ENCODE measurements at places on chromosomes 2 and 18.

DNA sequence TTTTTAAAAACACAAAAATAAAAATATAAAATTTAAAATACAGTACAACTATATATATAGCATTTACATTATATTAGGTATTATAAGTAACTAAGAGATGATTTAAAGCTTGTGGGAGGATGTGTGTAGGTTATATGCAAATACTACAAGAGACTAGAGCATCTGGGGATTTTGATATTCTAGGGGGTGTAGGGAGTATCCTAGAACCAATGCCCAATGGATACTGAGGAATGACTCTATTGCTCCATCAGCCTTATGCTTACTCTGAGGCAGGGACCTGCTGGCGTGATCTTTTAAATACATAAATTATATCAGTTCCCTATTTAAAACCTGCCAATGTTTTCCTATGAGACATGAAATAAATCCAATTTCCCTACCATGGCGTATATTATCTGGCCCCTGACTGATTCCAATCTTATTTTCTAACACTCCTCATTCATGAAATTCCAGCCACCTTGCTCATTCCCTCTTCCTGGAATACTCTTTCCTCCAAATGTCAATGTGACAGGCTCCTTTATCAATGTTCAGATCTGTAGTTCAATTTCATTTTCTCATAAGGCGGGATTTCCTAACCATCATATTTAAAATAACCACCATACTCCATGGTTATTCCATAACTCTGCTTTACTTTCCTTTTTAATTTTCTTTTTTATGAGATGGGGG, 22.2 kb downstream of the SP3 start:
- DNase-seq, result no peak

- DNase-seq, result no peak
These were observed 4.1 kb downstream of the LRRC30 start for GRCh38 chr18:7234956-7235355.

- DNase-seq, result no peak
These were observed 164.1 kb downstream of the FHOD3 start for GRCh38 chr18:36461551-36461987.

DNA sequence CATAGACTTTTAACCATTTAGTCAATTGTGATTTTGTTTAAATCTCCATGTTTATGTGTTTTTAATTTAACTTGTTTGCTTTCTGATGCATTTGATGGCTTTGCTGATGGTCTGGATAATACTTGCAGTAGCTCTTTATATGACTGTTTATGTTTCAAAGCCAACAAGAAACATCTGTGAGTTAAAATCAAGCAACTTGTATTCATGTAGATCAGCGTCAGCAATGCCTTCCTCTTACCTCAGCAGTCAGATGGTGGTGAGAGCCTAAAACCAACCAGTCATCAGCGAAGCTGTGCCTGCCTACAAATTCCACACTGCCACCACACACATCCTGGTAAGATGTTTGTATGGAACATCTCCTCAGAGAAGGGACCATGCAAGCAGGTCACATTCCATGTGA, 231.9 kb downstream of the PTGR3 start:
- DNase-seq, result no peak

GRCh38 chr2:62340994-62341484, 145.1 kb downstream of the B3GNT2 start:
- DNase-seq, result no peak

DNA sequence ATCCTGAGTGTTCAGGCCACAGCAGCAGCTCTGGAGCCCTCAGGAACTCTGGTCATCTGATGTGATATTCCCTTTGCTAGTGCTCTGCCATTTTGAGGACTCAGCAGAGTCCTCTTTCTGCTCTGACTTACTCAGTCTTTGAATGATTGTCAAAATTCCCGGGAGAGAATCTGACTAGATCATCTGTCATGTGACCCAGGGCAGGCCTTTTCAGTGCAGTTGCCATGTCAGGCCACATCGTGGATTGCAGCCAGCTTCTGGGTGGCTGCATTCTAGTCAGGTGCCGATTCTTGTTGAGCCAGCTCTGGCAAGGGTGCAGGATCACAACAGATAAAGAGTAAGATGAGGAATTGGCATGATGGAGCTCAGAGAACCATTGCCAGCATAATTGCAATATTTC, 795.6 kb downstream of the CPS1 start:
- DNase-seq, result no peak

- DNase-seq, result no peak
These were observed 224.6 kb downstream of the NAPG start for GRCh38 chr18:10750191-10751035.

GRCh38 chr18:3485153-3486149, 35.5 kb downstream of the TGIF1 start:
- DNase-seq, result no peak

DNA sequence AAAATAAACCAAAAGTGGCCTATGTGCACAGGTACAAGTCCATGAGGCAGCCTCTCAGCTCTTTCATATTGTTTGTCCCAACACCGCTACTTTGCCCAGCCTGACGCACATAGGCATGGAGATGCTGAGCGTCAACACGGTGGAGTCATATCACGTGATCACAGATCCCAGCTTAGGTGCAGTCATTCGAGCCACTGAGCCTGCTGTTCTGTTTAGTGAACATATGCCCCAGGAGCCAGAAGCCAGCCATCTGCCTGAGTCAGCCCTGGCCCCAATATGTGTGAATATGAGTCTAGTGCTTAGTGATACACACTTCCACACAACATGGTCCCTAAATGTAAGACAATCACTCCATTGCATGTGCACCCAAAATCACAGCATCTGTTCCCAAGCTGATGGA, 88.2 kb upstream of the LCLAT1 start:
- DNase-seq, result no peak

DNA sequence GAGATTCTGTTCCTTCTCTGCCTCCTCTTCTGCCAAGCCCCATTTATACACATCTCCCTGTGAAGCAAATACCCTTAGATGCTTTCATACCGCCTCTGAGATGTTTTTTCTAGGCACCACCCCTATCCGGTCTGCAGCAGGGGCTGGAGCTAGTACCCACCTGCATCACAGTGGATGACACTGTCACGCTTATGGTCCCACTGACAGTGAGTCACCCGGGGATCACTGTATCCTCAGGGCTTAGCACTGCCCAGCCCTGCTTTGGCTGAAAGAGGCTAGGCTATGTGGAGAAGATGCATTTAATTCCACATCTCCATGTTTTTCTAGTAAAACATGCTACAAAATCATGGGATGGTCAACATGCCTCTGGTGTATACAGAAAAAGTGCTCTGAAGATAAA, 9.9 kb downstream of the FABP1 start:
- DNase-seq, result no peak

GRCh38 chr2:47528874-47529273, 125.9 kb downstream of the MSH2 start:
- DNase-seq, result no peak

DNA sequence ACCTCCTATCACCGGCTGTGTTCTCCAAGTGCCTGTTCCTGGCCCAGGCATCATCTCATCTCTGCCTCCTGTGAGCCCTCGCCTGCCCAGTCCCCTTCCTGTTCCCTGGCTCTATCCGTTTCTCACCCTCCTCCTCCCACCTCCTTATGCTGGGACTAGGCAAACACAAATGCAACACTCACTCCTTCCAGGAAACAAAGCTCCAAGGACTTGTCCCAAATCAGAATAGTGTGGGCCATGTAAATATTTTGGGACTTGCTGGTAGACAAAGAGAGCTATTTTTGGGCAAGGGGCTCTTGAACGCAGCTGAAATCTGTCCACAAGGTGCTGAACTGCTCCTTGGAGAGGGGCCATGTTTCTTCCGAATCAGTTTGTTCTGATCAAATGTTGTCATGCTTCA, 25.3 kb downstream of the MBP start:
- no peak for DNase-seq

DNA sequence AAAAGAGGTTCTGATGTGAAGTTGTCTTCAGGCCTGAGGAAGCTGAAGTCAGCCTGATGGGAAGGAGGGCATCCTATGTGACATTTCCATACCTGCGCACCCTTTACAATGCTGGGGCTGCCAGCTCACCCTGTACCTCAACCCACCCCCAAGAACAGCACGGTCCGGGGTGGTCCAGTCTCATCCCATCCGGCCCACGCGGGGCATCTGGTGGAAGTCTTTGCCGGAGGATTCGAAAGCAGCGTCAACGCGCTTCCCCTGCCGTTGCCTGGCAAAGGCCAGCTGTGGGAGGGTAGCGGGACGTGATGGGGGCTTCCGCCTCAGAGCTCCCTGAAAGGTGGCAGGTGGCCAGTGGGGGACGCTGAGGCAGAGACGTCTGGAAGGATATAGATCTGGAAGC, 113.6 kb upstream of the ANKRD30BL start:
- no peak for DNase-seq

GRCh38 chr2:83531206-83531826, 927.8 kb downstream of the SUCLG1 start:
- no peak for DNase-seq

- no peak for DNase-seq
These were observed 78.4 kb downstream of the TGFA start for GRCh38 chr2:70475266-70475665.

GRCh38 chr2:195468771-195469170, 188.3 kb upstream of the SLC39A10 start:
- DNase-seq, result no peak

DNA sequence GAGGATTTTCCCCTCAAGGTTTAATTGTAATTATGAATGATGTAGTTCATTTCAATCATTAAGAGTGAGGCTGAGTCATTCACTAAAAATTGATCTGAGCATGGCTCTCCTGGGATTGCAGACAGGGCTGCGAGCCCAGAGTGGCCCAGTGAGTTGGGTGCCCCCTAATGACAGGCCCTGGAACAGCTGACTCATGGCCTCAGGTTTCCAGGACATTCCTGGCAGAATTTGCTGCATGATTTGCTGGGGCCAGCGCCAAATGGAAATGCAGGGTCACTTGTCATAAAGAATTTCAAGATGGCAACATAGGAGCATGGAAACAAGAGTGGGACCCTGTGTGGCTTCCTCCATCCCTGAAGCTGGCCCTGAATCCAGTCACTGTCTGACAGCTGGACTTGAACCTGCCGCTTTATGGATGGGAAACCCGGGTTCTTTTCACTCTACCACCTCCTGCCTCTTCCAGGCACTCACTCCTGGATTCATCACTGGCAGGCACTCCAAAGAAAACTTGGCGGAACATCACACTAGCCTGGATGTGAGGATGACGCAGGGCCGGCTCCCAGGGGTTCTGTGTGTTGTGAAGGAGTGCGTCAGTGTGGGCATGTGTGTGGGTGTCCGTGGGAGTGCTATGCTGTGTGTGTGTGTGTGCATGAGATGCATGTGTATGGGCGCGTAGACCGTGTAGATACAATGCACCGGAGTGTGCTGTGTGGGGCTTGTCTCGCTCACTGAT, 15.2 kb downstream of the OTOF start:
- peak; percentile 52 for DNase-seq
